ENCODE measurements at places on chromosomes 12 and 14.
A peak's percentile ranks its signal among the peaks of the same experiment; 100 is the strongest.

GRCh38 chr12:107490010-107490409 is 195.6 kb upstream of the PWP1 start:
- no peak for DNase-seq

GRCh38 chr12:54173066-54173726 is 15.6 kb downstream of the SMUG1 start:
- no peak for DNase-seq

GRCh38 chr12:120361506-120362208 is 7.3 kb downstream of the MSI1 start:
- DNase-seq = peak; percentile 74

- no peak for DNase-seq
Observed at GRCh38 chr12:46898152-46898931, 72.5 kb upstream of the SLC38A4 start.

GRCh38 chr12:79560225-79560889 is 130.4 kb downstream of the PAWR start:
- no peak for DNase-seq

GRCh38 chr14:82084813-82085212 is 551.2 kb upstream of the SEL1L start:
- no peak for DNase-seq

DNA sequence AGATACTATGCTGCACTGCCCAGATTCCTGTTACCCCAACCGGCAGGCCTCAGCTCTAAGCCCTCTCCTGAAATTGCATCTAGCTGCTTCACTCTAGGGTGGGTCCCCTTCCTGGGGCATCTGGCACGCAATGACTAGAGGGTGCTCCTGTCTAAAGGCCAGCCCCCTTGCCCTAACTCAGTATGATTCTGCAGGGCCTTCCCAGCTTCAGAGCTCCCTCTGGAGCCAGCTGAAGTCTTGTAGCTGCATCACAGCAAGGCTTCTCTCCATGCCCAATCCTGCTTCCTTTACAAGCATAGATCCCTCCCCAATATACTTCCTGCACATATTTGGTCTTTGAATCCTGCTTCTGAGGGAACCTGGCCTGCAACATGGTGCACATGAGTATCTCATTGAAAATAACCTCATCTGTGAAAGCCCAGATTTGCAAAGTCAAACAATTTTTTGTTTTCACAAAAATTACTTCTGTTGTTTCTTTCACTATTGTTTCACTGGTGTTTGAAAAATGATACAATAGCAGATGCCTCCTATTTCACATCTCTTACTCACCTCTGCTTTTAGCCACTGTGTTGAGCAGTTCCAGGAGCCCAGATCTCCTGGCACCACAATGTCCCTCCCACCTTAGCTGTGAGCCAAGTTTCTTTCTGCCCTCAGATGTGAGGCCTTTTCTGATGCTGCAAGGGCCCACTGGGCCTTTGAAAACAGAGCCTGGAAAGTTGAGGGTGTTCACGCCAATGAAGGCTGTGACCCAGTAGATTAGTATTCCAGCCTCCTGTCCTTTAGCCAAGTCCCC is 169.5 kb upstream of the EGLN3 start:
- no peak for DNase-seq

GRCh38 chr14:89639687-89640086 is 222.7 kb upstream of the FOXN3 start:
- DNase-seq = no peak

DNA sequence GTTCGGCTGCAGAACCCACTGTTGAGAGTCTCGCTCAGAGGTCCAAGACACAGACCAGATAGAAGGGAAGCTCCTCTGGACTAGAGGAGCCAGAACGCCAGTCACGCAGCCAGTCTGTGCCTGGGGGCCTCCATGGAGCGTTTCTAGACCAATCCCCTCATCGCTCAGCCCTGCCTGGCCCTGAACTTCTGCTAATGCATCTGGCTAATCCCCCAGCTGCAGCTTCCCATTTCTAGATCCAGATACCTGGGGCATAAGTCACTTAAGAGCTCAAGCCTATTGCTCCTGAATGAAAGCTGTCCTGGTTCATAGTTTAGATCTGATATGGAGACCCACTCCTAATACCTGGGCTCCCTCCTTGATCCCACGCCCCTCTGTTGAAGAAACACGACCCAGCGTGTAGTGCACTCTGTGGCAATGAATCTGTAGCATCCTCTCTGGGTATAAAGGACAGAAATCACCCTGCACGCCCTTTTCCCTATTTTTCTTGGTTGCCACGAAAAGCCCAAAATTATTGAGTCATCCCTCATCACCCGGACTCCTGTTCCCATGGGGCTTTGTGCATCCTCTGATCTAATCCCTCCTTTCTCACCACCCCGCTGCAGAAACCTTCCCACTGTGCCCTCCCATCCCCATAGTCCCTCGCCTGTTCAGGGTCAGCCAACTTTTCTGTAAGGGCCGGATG is 341.6 kb upstream of the FKBP4 start:
- no peak for DNase-seq

- no peak for DNase-seq
Observed at GRCh38 chr12:102879-103168, 36.3 kb downstream of the IQSEC3 start.

DNA sequence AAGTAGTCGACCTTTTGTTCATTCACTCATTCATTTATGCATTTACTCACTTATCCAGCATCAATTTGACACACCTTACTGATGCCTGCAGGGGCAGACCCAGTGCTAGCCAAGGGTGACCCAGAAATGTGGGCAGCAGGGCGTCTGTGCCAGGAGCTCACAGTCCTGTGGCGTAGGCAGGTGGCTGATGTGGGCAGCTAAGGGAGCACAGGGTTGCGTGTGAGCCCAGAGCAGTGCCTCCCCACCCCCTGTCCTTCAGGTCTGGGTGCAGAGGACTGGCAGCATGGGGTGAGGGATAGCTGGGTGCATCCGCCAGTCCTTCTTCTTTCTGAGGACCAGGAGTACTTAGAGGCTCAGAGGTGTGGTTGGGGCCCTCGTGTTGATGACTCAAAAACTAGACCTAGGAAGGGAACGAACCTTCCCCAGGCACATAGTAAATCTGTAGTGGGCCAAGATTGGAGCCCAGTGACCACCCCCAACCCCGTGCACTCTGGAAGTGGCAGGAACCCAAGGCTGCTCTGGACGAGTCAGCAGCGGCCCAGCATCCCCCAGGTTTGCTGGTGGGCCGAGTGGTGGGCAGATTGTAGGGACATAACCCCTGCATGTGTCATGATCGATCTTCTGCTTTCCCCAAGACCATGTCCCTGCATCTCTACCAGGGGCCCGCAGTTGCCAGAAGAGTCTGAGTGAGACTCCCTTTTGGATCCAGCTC is 63.9 kb downstream of the BEGAIN start:
- DNase-seq = no peak

DNA sequence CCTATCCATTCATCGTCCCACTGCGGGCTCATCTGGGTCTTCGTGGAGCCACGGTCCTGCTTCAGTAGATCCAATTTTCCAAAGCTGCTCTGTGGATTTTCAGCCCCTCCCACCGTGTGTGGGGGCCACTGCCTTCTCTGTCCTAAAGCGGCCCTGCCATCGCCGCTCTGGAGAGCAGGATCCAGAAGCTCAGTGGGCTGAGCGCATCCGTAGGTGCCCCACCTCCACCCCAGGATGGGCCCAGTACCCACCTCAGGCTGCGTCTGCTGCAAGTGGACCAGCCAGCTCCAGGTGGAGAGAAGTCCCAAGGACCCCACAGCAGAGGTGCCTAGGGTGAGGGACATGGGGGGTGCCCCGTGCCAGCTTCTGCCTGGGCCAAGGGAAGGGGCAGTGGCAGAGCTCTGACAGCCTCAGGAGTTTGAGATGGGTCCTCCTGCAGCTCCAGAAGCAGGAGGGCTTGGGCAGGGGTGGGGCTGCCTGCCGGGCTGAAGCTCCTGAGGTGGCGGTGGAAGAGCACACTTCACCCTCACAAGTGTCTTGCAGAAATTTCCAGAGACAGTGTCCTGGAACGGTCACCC is 148.1 kb upstream of the C14orf180 start:
- no peak for DNase-seq

DNA sequence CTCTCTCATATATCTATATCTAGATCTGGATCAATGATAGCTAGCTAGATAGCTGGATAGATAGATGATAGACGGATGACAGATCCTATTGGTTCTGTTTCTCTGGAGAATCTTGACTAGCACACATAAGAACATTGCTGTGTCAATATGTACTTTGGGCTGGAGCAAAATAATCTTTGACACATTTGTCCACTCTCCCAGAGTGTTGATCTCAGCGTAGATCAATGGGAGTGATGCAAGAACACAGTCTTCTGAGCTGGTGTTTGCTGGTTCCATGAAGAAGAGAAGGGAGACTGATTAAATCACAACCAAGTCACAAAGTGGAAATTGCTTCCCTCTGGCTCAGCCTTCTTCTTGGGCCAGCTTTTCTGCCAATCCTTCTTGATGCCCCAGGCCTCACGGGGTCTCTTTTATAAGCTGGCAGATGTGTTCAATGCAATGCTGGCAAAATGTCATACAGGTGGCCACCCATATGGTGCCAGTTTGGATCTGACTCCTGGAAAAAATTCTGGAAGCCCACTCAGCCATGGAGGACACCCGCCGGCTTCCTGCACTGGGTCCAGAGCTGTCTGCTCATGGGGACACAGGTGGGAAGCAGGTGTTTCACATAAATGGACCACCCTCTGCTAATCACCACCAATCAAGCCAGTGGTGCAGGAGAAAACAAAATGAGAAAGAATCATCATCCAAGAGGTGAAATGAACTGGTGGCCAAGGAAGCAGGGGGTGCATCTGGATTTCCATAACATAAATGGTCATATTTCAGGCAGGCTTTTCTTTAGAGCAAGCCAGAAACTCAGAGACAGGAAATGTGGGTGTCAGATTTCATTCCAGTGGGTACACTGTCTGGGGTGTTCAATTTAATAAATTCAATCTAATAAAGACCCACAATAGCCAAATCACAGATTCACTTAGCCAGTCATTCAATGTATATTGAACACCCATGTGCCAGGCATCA is 310.3 kb downstream of the DPF3 start:
- no peak for DNase-seq

DNA sequence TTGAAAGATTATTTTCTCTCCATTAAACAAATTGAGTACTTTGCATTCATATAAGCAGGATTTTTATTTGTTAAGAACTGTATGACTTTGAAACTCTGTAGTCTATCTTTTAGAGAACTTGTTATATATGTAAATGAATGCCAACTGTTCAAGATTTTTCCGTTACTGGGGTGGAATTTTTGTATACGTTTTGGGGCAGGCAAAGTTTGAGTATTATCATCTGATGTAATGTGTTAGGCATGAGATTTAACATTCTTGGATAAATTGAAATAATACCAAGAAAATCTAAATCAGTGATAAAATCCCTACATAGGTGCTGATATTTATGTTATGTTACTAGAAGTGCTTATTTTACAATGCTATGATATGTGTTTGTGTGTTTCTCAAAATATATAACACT is 8.4 kb downstream of the CNOT2 start:
- DNase-seq = no peak

DNA sequence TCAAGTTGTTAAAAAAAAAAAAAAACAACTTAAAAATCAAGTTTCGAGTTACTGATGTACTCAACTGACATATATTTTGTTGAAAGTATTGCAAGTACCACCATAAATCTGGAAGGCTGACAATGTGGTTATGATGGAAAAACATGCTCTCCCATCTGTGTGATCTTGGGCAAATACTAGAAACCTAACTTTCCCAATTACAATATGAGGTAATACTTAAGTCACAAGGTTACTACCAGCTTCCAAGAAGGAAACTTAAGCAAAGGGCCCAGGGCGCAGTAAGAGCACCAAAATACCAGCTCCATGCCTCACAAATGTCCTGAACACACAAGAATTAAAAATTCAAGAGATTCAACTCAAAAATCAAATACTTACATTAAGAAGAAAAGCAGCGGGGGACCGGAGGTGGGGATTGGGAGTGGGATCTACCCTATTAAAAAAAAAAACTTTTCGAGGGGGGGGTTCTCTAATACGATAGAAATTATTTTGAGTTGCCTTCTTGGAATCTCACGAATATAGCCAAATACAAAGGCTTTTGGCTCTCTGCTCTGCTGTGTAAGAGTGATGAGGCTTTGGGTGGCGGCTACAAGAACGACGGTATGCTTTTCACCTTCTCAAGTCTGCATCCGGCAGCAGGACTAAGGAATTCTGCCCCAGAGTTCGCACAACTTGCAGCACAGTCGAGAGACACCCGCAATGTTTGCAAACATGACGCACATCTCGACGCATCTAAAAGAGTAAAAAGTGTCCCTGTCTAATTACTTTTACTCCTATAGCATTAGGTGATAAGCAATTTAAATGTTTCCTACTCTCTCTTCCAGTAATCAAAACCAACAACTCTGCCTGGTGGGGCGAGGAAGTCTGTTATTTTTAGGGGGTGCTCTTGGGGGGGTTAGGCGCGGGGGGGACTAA is 1.1 kb downstream of the SAV1 start:
- no peak for DNase-seq

GRCh38 chr12:91381309-91381804 is 198.7 kb upstream of the DCN start:
- DNase-seq = no peak

- DNase-seq = no peak
Observed at GRCh38 chr12:68482660-68483059, 128.0 kb upstream of the RAP1B start.

DNA sequence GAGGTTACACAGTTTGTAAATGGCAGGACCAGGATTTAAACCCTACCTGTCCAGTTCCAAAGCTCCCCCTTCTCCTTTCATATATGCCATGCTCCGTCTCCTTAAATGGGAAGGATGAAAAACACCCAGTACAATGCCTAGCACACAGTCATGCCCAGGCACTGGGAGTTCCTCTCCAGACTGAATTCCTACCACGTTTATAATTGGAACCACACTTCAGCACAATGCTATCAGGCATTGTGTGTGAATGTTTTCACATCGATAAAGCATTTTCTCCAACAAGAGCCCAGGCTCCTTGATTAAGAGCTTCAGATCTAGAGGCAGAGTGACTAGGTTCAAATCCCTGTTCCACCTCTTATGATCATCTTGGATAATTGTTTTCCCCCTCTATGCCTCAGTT is 2.7 kb upstream of the NUAK1 start:
- no peak for DNase-seq

DNA sequence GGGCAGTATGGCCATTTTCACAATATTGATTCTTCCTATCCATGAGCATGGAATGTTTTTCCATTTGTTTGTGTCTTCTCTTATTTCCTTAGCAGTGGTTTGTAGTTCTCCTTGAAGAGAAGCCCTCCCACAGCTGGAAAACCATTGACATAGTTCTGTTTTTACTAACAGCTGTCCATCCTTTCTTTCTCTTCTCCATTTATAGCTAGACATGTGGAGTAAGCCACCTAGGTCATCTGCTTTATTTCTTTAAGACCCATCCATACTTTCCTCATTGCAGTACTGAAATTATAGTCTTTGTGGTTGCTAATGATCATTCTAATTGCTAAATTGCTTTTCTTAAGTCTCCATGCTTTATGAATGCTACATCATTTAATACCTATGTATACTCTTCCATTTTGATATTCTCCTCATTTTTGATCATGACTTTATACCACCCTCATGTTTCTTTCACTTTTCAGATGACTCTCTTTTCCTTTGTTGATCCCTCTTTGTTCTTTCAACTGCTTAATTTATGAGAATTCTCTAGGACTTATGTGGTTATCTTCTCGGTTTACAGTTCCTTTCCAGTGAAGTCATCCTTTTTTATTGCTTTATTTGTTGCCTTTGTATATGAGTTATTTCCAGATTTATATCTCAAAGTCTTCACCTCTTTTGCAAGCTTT is 114.2 kb downstream of the PCNX1 start:
- DNase-seq = no peak
